ENCODE measurements at places on chromosomes 4 and X.

DNA sequence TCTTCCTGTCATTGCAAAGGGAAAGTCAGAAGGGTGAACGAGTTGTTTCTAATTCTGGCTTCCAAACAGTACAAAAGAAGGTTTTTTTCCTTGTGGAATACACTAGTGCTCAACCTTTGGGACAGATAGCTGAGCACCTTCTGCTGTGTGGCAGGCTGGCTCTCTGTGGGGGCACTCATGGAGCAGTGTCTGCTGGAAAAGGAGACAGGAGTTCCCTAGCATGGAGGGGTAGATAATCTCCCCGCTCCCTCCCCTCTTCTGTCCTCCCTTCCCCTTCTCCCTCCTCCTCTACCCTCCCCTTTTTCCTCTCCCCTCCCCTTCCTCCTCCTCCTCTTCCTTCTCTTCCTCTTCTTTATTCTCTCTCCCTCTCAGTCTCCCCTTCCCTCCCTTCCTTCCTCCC lies 62.4 kb upstream of the MTM1 start:
- no peak for DNase-seq

DNA sequence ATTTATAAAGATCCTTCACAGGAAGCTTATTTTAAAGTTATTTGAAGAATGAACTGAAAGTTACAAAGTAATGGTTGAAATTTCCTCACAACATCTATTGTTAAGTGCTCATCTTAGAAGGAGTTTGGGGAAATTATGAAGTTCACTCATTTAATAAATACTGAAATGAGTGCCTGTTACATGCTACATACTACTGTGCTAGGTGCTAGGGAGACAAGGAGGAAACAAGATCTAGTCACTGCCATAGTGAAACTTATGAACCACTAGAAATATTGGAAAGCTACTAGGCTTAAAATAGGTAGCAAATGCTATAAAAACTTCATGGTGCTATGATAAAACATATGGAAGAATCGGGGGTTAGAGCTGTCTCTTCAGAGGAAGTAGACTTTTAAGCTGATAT lies 97.1 kb downstream of the JADE1 start:
- DNase-seq: no peak

DNA sequence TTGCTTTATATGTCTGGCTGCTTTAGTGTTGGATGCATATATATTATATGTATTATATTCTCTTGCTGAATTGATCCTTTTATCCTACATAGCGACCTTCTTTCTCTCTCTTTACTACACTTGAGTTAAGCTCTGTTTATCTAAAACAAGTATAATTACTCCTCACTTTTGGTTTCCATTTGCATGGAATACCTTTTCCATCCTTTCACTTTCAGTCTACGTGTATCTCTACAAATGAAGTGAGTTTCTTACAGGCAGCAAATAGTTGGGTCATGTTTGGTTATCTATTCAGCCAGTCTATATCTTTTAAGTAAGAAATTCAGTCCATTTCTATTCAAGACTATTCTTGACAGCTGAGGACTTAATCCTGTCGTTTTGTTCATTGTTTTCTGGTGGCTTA lies 167.5 kb upstream of the USP38 start:
- no peak for DNase-seq

DNA sequence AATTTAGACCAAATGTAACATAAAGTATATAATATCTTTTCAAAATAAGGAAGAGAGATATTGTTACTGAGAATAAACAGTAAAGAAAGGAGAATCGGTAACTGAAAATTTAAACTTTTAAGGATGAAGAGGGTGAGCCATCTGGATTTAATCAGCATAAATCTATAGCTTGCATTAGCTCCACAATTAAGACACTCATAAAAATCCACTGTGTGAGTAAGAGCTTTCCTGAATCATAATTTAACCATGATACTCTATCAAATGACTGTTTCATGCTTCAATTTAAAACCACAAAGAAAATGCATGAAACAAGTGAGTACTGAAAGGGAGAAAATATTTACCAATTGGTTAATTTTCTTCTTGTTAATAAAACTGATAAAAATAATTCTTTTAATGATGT lies 951.5 kb upstream of the SLIT2 start:
- no peak for DNase-seq

DNA sequence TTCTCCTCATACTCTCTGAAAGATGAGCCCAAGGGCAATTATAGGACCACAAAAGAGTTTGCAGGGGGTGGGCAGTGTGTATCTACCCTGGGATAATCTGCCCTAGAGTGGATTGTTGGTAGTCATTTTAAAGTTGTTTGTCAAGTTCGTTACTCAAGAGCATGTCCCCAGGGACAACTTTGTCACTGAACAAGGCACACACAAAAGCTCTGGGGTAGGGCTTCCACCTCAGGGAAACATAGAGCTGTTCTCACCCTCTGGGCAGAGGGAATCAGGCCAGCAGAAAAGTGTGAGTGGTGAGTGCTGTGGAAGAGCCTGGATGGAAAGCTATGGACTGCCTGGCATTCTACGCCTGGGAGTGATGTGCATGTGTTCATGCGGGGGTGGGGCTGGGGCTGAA lies 23.3 kb upstream of the LEF1 start:
- DNase-seq: peak; percentile 80

DNA sequence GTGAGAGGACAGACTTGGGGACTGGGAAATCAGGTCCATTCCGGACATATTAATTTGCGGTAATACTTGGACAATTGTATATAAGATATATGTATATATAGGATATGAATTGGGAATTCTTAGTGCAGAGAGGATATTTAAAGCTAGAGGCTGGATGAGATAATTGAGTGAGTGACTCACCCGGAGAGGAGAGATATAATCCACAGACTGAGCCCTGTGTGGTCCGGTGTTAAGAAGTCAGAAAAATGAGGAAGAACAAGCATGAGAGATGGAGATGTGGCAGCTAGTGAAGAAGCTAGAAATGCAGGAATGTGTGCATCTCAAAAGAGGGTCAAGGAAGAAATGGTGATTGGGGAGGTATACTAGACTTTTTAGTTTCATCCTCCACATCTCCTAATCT lies 336.2 kb downstream of the SLC7A11 start:
- DNase-seq: peak; percentile 54

- no peak for DNase-seq
Observed at GRCh38 chr4:70734971-70735370, 13.2 kb downstream of the RUFY3 start.

GRCh38 chrX:136497556-136498052 lies at the start of gene HTATSF1:
TSS of gene HTATSF1 (plus strand) at chrX:136497592. CDS start at chrX:136497685, 93 bp downstream.
- no peak for DNase-seq

GRCh38 chr4:75567725-75568124 lies 11.9 kb downstream of the ODAPH start:
- DNase-seq: no peak

DNA sequence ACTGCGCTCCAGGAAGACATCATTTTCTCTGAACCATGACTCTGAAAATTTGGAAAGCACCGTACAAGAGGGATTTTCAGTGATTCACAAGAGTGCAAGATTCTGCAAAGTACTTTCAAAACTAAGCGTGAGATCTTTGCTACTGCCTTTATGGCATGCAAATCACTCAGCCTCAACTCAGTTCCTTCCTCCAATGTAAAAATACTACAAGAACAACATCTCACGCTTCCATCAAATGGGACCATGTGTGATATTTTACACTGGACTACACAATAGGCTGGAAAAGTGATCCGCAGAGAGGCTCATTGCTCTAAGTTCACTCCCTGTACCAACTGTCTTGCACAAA lies 674 bp upstream of the IL15 start:
- no peak for DNase-seq

DNA sequence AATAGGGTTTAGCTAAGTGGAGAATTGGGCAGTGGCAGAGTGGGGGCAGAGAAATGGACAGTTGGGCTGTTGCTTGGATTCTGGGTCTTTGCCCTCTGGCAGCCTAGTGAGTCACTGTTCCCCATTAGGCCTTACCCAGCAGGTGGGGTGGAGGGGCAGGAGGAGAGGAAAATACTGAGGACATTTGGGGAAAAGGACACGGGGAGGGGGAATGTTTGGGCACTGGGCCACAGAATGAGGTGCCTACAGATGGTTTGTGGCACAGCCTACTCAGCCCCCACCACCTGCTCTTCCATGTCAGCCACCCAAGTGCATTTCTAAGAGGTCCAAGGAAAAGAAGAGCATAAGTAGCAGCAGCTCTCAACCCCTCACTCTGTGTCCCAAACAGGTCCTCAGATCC lies 13.0 kb downstream of the SLC16A2 start:
- DNase-seq: no peak

- DNase-seq: no peak
Observed at GRCh38 chr4:66490729-66491128, 820.4 kb upstream of the EPHA5 start.

GRCh38 chrX:100373673-100374072 lies 36.4 kb downstream of the PCDH19 start:
- no peak for DNase-seq

- DNase-seq: no peak
Observed at GRCh38 chr4:169464080-169464479, 148.3 kb downstream of the NEK1 start.

GRCh38 chrX:120549483-120550452 lies 11.0 kb downstream of the CUL4B start:
- DNase-seq: peak; percentile 60

GRCh38 chr4:16672421-16672820 lies 226.0 kb downstream of the LDB2 start:
- no peak for DNase-seq

DNA sequence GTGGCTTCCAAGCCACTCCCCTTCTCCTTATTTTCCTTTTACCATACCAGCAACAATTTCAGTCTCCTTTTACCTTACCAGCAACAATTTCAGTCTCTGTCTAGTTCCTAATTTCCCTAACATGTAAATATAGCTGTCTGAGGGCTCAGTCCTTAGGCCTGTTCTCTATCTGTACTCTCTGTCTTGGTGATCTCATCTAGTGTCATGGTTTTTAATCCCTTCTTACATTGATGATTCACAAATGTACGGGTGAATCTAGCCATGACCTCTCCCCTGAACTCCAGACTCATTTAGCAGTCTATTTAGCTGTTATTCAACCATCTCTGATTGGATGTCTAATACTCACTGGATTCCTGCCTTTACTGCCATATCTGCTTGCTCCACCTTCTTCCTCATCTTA lies 7.2 kb downstream of the IL15 start:
- DNase-seq: no peak

- DNase-seq: no peak
Observed at GRCh38 chrX:29787656-29788055, 427.7 kb upstream of the MAGEB2 start.

GRCh38 chr4:24476282-24476681 lies 108.1 kb downstream of the DHX15 start:
- DNase-seq: peak; percentile 11

- peak; percentile 95 for DNase-seq
Observed at GRCh38 chrX:68669094-68669860, 21.8 kb downstream of the STARD8 start.

- DNase-seq: no peak
Observed at GRCh38 chrX:1914606-1915365, 299.9 kb downstream of the ASMT start.

DNA sequence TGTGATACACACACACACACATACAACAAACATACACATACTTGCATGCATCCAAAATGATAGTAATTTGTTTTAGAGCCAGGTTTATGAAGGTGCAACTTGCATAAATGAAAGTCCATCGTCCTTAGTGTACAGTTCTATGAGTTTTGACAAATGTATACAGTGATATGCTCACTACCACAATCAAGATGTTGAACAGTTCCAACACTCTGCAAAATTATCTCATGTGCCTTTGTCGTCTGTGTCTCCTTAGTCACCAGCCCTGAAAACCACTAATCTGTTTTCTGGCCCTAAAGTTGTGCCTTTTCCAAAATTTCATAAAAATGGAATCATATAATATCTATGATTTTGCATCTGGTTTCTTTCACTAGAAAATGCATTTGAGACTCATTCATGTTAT lies 67.8 kb upstream of the ANXA3 start:
- DNase-seq: no peak

DNA sequence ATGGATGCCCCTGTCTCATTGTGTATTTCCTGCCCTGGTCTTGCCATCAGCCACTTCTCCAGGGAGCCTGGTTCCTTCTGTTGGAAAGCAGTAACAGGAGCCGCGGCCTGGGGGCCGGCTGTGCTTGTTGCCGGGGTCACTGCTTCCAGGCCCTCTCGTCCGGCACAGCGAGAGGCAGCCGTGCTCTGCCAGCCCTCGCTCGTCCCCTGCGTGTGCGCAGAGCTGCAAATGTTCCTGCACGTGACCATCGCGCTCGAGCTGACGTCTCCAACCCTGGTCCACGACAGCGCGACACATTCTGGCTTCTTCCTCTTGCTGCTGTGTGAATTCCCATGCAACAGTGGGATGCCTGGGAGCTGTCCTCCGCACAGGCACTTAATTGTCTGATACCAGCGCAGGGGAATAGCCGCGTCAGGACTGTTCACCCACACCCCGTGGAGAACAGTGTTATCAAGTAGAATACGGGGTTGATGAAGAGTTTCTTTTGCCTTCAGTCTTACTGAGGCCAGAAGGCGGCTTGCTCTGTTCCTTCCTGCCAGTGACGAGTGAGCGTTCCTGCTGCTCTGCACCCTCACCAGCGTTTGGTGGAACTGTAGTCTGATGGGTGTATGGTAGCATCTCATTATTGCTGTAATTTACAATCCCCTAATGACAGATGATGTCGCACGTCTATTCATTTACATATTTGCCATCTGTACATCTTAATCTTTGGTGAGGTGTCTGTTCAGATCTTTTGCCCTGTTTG lies 12.3 kb downstream of the PDE6B start:
- peak; percentile 42 for DNase-seq

GRCh38 chr4:14054391-14054790 lies 426.9 kb upstream of the BOD1L1 start:
- no peak for DNase-seq

DNA sequence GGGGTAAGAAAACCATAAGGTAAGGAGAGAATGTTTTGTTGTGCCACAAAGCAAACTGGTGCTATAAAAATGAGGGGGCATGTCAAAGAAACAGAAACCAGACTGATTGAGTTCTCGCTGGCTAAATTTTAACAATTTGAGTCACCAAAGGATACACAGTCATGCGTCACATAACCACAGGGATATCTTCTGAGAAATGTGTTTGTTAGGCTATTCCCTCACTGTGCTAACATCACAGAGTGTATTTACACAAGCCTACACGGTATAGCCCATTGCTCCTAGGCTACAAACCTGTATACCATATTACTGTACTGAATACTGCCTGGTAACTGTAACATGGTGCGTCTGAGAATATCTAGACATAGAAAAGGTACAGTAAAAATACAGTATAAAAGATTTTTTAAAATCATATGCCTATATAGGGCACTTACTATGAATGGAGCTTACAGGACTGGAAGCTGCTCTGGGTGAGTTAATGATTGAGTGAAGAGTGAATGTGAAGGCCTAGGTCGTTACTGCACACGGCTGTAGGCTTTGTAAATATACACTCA lies 50.1 kb downstream of the FBXW7 start:
- no peak for DNase-seq

All from islet precursor cell (in vitro differentiated cells).